Activated T-helper 2 cell treated with anti-CD3 and anti-CD28 coated beads, Interferon-gamma antibody, Interleukin-2, Interleukin-4, amounts not matched to agents 10 μg/mL and 5 μg/mL and 100 μg/mL, durations not matched to agents 14 hours and 24 hours and 36 hours (primary cell): ENCODE measurements at places on chromosomes 5 and 9.

GRCh38 chr9:6014670-6015270, 654 bp downstream of the RANBP6 start:
- DNase-seq: no peak

DNA sequence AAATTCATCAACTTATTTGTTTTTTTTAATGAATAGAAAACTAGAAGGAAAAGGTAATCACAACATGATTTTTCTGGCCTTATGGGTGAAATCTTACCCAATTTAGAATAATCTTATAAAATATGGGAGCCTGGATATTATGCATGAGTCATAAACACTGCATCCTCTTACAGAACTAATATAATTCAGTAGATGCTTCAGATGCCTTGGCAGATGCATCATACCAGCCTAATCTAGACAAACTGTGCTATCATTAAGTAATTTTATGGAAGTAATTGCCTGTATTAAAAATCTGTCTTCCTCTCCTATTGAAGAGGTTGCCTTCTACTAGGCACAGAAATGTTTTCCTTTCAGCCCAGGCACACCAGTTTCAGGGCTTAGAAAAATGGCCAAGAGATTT, 2384.6 kb upstream of the WWC1 start:
- no peak for DNase-seq

DNA sequence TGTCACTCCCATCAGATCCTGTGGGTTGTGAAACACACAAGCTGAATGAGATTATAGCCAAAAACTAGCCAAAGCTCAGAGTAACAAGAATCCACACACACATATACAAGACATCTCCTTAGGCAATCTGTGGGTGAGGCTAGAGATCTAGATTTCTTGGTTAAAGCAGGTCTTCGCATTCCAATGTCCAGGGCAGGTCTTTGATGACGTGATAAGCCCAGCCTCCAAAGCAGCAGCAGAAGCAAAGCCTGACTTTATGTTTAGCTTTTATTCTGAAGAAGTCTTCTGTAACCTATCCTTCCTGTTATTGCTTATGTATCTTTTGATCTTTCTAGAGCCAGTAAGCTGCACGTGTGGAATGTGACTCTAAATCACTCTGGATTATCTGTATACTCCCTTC, 199.1 kb upstream of the SLC30A5 start:
- DNase-seq: no peak

- no peak for DNase-seq
Measured at GRCh38 chr9:79610791-79611614, 39.2 kb downstream of the TLE4 start.

DNA sequence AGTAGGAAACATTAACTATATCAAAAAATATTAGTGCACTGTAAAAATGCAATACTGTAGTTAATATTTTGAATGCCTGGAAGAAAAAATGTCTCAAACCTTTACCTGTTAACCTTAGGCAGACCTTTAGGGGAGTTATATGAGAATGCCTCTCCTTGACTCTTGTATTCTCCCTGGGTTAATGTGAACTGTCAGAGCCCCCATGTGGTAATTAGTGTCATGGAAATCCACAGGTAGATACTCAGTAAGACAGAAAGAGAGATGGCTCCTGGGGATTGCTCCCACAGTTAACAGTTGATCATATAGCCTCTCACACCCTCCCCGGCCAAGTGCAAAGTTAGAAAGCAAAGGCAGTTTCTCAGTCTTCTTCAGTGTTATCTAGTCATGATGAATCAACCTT, 742.8 kb downstream of the NR2F1-AS1 start:
- no peak for DNase-seq

- no peak for DNase-seq
Measured at GRCh38 chr9:98864281-98865174, 57.1 kb downstream of the GALNT12 start.

- DNase-seq: no peak
Measured at GRCh38 chr5:13625616-13626198, 318.8 kb downstream of the DNAH5 start.

- no peak for DNase-seq
Measured at GRCh38 chr9:104854613-104855012, 73.3 kb downstream of the ABCA1 start.

- no peak for DNase-seq
Measured at GRCh38 chr5:41793141-41793770, 77.0 kb downstream of the OXCT1 start.

- no peak for DNase-seq
Measured at GRCh38 chr5:170120576-170120975, 14.9 kb downstream of the FOXI1 start.

DNA sequence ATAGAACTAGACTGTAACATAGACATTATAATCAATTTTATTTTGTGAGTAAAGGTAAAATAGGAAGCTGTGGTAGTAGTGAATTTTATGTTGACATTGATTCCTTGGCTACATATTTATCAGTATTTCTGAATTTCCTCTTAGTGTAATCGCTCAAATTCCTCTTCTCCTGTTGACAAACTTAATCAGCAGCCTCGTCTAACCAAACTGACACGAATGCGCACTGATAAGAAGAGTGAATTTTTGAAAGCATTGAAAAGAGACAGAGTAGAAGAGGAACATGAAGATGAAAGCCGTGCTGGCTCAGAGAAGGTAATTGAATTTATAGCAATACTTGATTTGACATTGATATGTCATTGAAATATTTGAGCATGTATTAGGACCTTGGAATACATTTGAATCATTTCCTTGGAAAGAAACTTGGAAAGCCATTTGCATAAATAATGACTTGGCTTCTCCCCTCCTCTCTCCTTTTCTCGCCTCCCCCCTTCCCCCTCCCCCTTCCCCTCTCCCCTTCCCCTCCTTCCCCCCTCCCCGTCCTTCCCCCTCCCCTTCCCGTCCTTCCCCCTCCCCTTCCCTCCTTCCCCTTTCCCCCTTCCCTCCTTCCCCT, 75.5 kb downstream of the GPBP1 start:
- no peak for DNase-seq

DNA sequence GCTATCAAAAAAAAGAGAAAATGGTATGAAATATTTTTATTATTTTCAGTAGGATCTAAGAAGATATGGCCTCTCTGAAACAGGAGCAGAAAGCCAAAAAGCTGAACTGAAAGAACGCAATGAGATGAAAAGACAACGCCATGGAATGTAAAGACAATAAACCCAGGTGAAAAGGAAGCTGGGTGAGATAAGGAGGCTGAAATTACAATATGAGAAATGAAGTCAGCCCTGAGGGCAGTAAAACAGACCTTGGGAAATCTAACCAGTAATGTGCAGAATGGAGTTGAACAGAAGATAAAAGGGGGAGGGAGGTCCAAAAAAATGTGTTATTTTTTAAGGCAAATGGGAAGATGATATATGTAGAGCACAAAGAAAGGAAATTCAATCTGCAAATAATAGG, 265.3 kb downstream of the ENC1 start:
- no peak for DNase-seq

DNA sequence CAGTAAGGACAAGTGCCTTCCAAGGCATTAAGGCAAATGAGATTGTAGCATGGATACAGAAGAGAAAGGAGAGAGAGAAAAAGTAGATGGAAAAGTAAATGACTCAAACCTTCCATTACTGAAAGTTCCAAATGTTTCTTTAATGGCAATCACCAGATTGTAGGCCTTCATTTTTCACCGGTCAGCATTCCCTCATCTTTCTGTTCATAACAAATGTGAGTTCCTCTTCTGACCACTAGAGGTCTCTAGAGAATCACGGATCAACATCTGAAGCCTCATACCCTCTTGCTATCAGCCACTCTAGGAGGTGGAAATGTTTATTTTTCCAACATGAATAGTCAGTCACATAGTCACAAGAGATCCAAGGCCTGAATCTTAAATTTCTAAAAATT, 73.6 kb upstream of the RPS23 start:
- DNase-seq: no peak

DNA sequence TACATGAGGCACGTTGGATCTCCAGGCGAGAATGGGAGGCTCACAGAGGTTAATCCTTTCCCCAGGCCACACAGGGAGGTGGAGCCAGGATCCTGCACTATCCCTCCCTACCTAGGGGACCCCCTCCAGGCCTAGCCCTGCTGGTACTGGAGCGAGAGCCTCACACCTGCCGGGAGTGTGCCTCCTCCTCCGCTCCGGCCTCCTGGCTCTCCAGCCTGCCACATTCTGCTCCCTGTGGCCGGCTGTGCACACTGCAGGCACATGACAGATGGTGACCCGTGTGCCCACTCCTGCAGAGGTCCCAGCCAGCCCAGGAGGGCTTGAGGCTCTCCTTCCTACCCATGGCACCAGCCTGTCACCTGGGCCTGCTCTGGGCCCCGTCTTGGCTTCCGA, 93.4 kb downstream of the RXRA start:
- no peak for DNase-seq

- no peak for DNase-seq
Measured at GRCh38 chr9:20286969-20287368, 335.3 kb downstream of the MLLT3 start.

GRCh38 chr9:96556701-96557461, 62.8 kb downstream of the CDC14B start:
- no peak for DNase-seq

- no peak for DNase-seq
Measured at GRCh38 chr9:136110082-136111061, 8.3 kb downstream of the TMEM250 start.

GRCh38 chr5:168929656-168930055, 350.5 kb upstream of the PANK3 start:
- no peak for DNase-seq

DNA sequence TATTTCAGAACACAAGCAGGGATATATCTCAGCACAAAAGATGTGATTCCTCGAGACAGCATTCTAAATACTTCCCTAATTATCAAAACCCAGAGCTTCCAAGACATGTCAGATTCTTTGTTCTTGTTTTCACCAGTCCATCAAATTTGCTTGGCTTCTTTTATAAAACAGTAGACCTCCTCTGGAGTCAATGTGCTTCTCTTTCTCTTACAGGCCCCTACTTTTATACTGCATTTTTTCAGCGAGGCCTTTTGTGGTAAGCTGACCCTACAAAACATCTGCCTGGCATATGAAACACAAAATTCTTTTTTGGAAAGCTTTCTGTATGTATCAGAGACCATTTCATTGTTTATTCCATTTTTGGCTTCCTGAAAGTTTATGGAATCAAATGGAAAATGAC, 81.8 kb downstream of the ARSB start:
- DNase-seq: no peak

DNA sequence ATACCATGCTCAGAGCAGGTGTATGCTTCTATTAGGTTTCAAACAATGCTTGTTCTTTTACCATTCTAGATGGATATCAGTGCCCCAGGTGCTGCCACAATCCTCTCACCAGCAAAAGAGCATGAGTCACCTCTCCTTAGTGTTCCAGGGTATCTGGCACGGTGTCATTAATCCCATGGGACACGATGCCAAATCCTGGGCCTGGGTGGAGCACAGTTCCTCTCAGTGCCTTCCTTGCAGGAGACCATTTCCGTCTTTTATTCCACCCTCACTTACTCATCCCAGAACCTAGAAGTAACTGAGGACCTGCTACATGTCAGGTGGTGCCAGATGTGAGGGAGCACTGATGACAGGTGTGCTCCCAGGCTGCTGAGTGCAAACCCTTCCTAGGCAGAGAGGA, 1.3 kb upstream of the OR13J1 start:
- no peak for DNase-seq
